ENCODE measurements at places on chromosomes 2 and 18.

DNA sequence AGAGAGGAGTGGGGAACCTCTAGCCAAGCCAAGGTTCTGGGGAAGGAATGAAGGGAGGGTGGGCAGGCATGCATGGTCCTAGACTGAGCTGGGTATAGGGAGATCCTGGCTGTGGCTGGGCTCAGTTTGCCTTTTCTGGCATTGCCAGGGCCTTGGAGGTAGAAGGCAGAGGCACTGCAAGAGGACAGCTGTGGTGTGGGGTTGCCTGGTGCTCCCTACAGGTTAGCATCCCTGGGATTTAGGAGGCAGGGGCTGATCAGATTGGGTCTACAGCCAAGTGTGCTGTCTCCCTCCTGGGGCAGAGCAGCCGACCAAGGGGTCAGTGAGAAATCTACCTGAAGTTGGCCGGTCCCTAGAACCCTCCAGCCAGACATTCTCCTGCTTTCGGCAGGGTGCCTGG lies 15.9 kb downstream of the ABCG8 start:
- DNase-seq = no peak

GRCh38 chr2:234579231-234579962 lies 82.5 kb upstream of the ARL4C start:
- DNase-seq = no peak

- no peak for DNase-seq
Measured at GRCh38 chr2:25698752-25699151, 25.4 kb upstream of the DTNB start.

DNA sequence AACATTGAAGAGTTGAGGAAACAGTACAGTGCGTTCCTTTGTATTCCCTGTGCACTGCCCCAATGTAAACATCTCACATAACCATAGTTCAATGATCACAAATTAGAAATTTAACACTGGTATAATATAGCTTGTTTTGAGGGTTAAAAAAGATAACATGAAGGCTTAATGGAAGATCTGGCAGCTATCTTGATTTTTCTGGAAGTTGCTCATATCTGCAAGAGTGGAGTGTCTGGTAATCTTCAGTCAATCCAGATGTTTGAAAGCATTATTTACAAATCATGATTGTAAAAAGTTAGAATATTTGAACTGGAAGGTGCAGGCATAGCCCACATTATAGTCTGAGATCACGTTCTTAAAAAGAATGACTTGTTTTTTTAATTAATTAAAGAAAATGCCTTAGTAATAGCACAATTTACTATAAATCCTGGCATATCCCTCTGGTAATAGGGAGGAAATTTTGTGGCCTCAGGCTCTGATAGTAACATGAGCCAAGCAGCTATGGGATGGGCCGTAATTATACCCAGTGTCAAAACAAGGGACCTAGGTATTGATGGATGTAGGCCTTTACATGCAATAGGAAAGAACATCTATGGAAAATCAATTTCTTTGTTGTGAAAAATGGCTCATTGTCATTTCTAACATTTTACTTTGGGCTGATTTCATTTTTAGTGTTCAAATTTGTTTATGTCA lies 418.0 kb downstream of the THSD7B start:
- no peak for DNase-seq

GRCh38 chr2:97871096-97871780 lies 124.5 kb downstream of the TMEM131 start:
- DNase-seq = no peak

DNA sequence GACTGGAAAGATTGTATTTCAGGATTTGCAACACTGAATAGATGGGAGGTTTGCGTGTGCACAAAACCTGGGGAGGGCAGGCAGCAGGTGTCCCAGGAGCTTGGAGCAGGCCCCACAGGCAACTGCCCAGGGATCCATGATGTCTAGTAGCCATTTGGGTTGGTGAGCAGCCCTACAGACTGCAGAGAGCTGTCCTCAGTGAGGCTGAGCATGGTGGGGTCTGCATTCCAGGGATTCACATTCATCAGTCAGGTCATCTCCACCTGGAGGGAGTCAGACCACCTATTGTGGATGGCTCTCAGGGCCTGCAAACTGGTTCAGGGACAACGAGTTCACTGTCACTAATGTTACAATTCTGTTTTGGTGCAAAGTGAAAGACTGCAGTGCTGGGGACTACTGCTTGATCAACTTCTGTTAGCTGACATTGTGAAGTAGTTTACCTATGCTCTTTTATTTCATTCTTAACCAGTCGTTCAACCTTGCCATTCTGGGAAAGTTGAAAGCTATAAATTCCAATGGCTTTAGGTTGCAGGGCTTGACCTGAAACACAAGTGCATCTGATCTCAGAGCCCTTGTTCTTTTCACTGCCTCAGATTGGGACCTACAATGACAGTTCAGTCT lies 222.6 kb downstream of the ZNF407 start:
- DNase-seq = no peak

- no peak for DNase-seq
Measured at GRCh38 chr18:11577271-11578112, 31.9 kb upstream of the SLC35G4 start.
